HFF-Myc (cell line): ENCODE measurements at places on chromosomes 12 and 14.

DNA sequence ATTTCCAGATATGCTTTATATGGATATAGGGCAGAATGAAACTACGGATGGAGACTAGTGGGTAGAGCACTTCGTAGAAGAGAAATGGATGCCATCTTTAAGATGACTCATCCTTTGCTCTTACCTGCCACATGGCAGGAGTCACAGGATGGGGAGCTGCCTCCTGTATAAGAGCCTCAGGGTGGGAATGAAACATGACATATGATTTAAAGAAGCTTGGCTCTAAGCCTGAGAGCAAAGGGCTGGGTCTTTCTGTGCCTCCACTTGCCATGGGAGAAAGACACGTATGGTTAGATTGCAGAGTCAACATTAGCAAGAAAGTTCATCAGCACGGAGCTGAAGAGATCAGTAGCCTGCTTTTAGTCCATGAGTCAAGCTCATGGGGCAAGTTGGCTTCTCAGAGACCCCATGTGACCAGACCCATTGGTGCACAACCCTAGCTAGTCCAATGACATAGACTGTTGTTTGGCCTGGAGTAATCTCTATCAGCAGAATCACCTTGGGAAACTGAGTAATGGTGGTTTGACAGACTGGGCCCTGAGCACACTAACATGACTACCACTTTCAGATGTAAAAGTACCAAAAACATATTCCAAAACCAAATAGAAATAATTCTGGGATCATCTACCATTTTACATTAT, 38.1 kb upstream of the IL22 start:
- DNase-seq, result no peak

DNA sequence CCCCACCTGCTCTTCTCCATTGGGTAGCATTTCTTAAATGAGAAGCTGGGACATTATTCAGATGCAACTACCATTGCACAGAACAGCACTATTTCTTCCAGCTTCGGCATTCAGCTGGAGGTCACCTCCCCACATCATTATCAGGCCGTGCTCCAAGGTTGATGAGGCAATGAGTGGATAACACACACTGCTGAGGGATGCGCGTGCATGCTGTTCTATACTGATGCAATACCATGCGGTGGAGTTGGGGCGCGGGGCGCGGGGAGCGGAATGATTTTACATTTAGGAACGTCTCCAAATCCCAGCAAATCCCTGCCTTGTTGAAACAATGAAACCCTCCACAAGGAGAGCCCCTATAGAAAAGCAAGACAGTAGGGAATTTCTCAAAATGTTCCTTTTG, 283.4 kb downstream of the GRIN2B start:
- no peak for DNase-seq

DNA sequence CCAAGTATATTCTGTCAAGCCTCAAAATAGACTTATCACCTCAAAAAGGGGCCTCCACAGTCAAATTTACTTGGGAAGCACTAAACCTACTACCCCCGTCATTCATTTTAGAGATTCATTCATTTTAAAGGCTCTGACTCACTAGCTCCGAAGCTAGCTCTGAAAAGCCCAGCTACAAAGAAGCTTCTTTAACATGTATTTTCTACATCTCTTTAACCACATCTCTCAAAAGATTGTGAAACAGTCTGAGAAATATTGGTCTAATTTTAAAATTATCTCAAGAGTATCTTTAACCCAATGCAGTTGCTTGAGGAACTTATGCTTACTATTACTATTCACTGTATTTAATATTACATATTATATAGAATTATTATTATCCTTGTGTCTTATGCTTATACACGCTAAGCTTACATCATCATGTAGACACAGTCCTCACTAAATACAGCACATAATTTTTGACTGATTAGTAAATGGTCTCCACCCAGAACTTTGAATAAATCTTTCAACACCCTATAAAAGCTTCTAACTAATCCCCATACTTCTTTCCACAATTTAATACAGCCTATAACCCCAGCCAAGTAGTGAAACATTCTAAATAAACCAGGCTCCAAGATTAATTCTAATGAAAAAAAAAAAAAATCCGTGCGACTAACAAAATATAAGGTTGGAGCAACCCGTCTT, 7.8 kb downstream of the NT5DC3 start:
- DNase-seq, result no peak

GRCh38 chr14:23360496-23360895, 4.5 kb downstream of the EFS start:
- DNase-seq, result no peak

DNA sequence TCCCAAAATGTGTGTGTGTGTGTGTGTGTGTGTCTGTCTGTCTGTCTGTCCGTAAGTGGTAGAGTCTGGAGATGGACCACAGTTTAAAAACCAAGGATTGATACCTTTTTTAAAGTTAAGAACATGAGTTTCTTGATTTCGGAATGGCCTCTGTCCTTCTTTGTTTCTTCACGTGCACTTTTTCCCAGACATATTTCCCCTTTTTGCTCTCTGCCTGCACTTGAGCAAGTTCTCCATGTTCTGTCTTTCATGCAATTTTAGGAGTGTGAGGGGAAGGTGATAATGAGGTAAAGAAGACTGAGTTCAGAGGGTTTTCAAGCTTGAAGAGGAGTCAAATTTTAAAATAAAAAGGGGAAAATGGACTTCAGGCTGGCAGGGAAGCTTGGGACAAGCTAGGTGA, 12.7 kb downstream of the OLR1 start:
- no peak for DNase-seq

GRCh38 chr12:32205731-32206130, 99.1 kb downstream of the BICD1 start:
- DNase-seq, result no peak

GRCh38 chr12:116881325-116881876, at the start of gene HRK:
Gene HRK (minus strand): TSS chr12:116881441. CDS start chr12:116881307, 134 bp downstream.
- no peak for DNase-seq

GRCh38 chr12:3405821-3406220, 85.2 kb upstream of the PRMT8 start:
- DNase-seq, result no peak

DNA sequence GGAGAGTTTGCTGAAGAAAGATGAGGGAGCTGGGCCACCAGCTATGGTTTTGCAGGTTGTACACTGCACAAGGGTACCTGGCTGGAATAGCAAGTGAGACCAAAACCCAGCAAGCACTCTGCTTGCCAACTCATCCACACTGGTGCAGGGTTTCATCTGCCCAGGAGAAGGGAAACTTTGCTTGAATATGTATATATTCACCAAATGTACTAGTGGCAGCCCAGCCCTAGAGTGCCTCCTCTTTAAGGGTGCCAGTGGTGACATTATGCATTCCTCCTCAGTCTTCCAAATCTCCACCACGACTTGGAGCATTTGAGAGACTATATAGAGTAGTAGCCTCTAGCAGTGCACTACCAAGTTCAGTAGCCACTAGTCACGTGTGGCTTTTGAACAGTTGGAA, 136.8 kb downstream of the LLPH start:
- DNase-seq, result no peak

GRCh38 chr12:106681210-106681609, 93.3 kb upstream of the RIC8B start:
- no peak for DNase-seq

- DNase-seq, result no peak
These were observed 824.5 kb downstream of the AACS start for GRCh38 chr12:125889742-125890141.

DNA sequence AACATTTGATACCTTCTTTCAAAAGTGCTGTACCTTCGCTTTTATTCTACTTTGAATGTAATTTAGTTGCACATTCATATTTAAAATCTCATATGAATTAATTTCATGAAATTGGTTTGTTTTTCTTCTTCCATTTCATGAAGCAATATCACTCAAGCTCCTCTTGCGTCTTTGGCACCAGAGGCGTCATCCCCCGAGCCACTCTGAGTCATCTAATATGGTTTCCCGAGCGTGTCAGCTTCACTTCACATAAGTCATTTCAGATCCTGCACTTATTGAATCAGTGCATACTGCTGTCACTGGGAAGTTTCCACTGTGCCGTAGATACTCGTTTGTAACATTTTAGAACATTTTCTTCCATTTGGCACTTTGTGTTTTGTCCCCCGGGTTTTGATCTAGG, 105.6 kb downstream of the SLC25A47 start:
- no peak for DNase-seq

DNA sequence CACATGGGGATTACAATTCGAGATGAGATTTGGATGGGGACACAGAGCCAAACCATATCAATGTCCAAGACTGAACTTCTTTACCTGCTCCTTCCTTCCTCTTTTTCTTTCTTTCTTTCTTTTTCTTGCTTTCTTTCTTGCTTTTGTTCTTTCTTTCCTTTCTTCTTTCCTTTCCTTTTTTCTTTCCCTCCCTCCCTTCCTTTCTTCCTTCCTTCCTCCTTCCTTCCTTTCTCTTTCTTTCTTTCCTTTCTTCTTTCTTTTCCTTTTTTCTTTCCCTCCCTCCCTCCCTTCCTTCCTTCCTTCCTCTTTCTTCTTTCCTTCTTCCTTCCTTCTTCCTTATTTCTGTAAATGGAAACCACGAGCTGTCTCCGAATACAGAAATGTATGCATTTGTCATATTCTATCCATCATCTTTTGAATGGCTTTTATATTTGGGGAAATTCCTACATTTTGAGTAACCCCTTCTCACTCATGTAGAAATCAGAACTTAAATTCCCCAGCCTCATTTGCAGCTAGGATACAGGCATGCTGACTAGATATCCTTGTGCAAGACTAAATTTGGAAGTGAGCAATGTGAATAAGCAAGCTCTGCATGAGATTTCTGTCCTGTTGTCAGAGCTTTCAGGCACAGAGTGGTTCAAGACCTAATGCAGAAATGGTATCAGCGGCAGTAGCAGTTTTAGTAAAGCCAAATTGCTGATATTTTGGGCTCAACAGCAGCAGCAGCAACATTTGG, 11.5 kb downstream of the GPR33 start:
- DNase-seq, result no peak

- DNase-seq, result no peak
These were observed 107.0 kb upstream of the PRICKLE1 start for GRCh38 chr12:42696406-42697149.

GRCh38 chr12:79375050-79375449, 315.7 kb downstream of the PAWR start:
- DNase-seq, result no peak

GRCh38 chr12:53489242-53489864, 9.9 kb downstream of the MAP3K12 start:
- no peak for DNase-seq

DNA sequence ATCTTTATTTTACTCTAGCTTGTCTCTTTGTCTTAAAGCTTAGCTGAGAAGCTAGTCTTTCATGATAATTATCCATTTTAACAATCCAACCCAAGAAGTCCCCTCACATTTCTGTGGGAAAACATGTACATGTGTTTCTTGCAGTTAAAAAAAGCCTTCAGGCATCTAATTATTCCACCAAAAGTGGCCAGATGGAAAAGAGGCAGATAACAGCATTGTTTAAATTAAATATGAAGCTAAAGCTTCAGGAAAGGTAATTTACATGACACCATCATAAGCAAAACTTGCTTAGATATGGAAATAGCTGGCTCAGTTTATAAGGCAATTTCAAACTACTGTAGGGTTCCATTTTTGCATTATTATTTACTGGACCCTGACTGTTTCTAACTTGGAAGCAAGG, 175.4 kb downstream of the UNC79 start:
- DNase-seq, result no peak

GRCh38 chr14:52660325-52660724, 35.0 kb downstream of the ERO1A start:
- no peak for DNase-seq

- no peak for DNase-seq
These were observed 268.9 kb downstream of the RAD51B start for GRCh38 chr14:68088451-68088854.

- no peak for DNase-seq
These were observed 503.2 kb downstream of the MED13L start for GRCh38 chr12:115774148-115774895.

DNA sequence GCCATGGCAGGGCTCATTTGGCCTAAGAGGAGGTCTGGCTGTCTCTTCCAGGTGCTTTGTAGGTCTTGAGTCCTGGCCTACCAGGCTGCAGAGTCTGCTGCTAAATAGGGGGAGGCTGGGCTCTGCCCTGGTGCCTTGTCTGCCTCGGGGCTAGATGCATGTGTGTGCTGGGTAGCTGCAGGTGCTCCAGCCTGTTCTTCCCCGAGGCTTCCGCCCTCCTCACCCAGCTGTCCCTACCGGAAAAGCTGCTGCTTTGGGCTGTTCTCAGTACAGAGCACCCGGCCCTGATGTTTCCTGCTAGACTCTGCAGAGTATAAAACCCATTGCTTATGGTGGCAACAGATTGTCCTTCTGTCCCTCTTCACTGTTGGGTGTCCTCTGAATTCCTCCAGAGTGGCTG, 37.7 kb downstream of the RAB35 start:
- DNase-seq, result no peak

- DNase-seq, result no peak
These were observed 77.3 kb downstream of the GLT1D1 start for GRCh38 chr12:128930606-128931005.

GRCh38 chr14:32693114-32693513, 245.6 kb upstream of the NPAS3 start:
- DNase-seq, result no peak

GRCh38 chr12:100539202-100539601, 34.3 kb upstream of the GAS2L3 start:
- no peak for DNase-seq

DNA sequence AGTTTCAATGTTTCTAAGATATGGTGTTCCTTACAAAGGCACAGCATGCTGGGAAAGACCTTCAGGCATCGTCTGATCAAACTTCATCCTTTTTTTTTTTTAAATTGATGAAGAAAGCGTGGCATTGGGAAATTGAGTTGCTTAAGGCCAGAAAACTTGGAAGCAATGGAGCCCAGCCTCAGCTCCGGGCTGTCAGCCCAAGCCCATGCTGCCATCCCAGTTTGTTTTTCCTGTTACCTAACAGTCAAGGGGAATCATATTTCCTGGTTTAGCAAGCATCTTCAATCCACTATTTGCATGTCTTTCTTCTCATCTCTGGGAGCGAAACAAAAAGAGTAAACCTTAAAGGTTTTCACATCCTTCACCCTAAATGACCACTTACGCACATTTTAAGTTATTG, 200.2 kb downstream of the CHST11 start:
- DNase-seq, result no peak

DNA sequence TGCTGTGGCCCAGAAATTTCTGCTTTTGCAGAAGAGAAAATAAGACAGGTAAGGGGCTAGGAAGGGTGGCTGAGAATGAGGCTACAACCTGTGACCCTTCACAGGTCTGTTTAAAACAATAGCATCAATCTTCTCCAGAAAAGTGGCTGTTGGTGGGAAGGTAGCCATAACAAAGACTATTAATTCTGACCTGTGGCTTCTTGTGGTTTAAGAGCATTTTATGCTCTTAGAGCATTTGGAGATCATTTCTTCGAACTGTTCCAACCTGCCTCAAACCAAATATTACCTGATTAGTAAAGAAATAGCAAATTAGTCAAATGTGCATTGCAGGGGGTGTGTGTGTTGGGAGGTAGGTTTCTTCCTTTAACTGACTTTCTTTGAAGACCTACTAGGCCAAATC, 15.2 kb upstream of the TCP11L2 start:
- DNase-seq, result no peak
